Fibroblast of lung (primary cell): ENCODE measurements at places on chromosomes 16 and 17. TPM values are rescaled to one million over a fixed set of nuclear protein-coding genes. Genes with fewer than 3 reads are reported as not detected.

Gene AOC3
- 0.17 and 0.26 TPM in 2 replicates for total RNA-seq

Gene CHST6
- total RNA-seq: 0.17 and 0.26 TPM in 2 replicates

Gene KRTAP3-1
- total RNA-seq: not detected in 2 replicates

Gene TBX4
- 35.2 and 44.1 TPM in 2 replicates for total RNA-seq

Gene RCVRN
- total RNA-seq: not detected in 2 replicates

Gene PTGES3L
- total RNA-seq: 0.17 TPM in 1 of 2 replicates, not detected in the other

Gene TP53TG3
- 0.17 TPM in 1 of 2 replicates, not detected in the other for total RNA-seq

Gene PIPOX
- 0.83 and 1.5 TPM in 2 replicates for total RNA-seq

Gene SYCE1L
- total RNA-seq: 0.26 and 0.33 TPM in 2 replicates

Gene SOX9
- 4.1 and 5.4 TPM in 2 replicates for total RNA-seq

Gene HSD3B7
- total RNA-seq: 32.9 and 47.9 TPM in 2 replicates

Gene TMEM97
- total RNA-seq: 16.9 and 43.6 TPM in 2 replicates
